EL (cell line): ENCODE measurements at places on chromosomes 13 and 19.

DNA sequence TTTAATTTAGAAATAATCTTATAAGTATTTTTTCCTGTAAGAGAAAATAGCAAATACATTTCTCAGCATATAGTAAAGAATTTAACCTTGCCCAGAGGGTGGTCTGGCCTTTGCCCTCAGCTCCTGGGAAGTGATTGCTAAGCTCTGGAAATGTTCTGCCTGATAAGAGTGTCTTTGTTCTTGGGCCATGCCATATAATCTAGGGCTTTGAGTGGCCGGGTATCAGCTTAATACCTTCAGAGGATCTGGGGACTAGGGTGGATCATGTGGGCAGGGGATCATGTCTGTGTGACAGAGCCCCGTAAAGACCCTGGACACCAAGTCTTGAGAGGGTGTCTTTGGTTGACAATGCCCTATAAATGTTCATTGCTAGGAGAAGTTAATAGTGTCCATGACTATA is 1032.4 kb upstream of the MIR17HG start:
- DNase-seq, result no peak

DNA sequence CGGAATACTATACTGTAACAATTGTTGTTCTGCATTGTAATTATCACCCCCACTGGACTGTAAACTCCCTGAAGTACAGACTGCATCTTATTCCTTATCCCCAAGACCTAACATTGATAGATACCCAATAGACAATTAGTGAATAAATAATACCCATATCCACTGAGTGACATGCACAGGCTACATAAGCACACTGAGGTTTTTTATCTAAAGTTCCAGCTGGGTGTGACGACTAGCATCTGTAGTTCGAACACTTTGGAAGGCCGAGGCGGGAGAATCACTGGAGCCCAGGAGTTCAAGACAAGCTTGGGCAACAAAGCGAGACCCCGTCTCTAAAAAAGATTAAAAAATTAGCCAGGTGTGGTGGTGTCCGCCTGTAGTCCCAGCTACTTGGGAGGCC is 2.5 kb downstream of the KPNA3 start:
- DNase-seq, result no peak

DNA sequence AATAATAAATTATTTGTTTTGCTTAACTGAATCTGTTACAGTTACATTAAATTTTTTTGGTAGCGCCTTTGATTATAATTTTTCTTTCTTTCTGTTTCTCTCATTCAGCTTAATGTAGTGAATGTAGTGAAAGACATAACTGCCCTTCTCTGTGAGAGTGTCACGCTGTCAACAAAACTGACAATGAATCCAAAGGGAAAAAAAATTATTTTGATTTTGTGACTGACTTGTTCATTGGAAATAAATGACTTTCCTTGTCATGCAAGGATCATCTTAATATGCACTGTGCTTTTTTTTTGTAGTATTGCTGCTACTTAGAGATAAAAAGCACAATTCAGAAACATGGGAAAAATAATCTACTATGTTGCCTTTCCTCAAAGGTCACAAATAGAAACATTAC is 1196.4 kb downstream of the PCDH17 start:
- no peak for DNase-seq

DNA sequence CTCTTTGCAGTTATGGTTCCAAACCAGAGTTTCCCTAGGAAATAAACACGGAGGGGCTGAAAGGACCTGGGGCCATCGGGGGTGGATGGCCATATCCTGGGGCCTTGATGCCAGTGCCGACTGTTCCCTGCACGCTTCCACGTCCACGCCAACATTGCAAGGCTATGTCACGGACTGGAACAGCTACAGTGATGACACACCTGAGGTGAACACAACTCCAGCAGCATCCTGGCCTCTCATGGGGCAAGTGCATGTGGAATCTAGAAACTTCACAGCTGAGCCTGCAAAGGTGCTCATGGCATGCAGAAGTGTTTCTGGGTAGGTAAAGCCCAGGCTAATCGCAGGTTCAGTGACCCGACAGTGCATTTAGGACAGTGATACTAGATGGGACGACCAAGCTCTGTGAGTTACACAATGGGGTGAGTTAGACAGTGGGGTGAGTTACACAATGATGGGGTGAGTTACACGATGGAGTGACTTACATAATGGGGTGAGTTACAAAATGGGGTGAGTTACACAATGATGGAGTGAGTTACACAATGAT is 52.0 kb upstream of the GAS6 start:
- DNase-seq, result no peak

GRCh38 chr19:46902402-46902766 is 41.6 kb downstream of the ARHGAP35 start:
- peak; percentile 70 for DNase-seq

DNA sequence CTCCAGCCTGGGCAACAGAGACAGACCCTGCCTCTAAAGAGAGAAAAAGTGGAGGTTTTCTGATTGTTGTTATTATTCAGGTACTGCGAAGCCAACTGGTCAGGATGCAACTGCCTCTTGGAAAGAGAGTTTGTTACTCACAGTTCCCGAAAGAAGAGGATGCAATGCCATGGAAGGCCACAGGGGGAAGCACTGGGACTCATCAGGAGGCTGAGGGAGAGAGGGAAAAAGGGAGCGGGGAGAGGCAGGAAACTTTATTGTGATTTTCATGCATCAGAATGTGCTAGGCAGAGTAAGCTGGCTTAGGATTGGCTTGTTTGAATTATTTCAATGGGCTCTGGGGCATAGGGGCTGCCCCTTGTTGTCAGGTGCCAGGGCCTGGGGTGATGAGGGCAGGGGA is 27.6 kb downstream of the MYO9B start:
- peak; percentile 60 for DNase-seq

DNA sequence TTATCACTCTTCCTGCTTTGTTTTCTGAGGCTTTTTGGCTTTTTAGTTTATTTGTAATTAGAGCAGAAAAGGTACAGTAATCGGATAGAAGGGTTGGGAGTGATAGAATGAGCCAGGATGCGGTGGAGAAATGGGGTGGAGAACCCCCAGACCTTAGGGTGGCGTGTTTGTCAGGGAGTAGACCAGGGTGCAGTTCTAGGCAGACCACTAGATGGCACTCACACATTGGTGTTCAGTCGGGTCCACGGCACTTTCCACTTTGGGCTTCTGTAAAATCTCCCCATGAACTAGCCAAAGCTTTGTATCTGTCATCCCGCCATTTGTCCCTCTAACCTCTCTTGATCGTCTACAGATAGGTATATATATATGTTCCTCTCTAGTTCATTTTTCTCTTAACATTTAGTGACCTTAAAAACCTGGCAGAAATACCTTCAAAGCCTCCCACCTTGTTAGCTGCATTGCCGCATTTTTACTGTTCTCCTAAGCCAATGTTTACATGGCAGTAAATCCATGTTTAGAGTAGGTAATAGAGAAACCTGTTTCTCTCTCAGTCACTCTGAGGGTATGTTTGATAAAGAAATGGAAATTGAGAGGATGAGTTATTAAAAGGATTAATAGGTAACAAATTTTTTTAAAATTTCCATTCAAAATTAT is 154.9 kb downstream of the TM9SF2 start:
- peak; percentile 67 for DNase-seq

GRCh38 chr19:13190781-13191540 is 40.8 kb downstream of the IER2 start:
- no peak for DNase-seq

- no peak for DNase-seq
Measured at GRCh38 chr13:74090869-74091605, 43.2 kb downstream of the KLF12 start.

DNA sequence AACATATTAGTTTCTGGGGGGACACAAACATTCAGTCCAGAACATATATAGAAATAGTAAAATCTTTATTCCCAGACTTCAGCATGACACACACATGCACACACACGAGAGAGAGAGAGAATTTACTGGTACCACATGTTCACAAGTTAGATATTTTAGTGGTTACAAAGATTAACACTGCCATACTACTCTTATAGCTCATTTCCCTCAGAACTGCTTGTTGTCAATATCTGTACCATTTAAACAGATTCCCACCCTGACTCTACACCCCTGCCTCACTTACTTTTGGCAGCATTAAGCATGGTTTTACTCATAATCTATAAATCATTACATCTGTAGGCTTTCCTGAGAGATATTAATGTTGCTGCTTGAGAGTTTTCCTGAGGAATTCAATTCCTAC is 524.7 kb upstream of the HTR2A start:
- no peak for DNase-seq

- DNase-seq, result peak; percentile 89
Measured at GRCh38 chr13:29924482-29925350, 74.3 kb upstream of the UBL3 start.

- no peak for DNase-seq
Measured at GRCh38 chr13:31827707-31828106, 88.4 kb downstream of the RXFP2 start.

DNA sequence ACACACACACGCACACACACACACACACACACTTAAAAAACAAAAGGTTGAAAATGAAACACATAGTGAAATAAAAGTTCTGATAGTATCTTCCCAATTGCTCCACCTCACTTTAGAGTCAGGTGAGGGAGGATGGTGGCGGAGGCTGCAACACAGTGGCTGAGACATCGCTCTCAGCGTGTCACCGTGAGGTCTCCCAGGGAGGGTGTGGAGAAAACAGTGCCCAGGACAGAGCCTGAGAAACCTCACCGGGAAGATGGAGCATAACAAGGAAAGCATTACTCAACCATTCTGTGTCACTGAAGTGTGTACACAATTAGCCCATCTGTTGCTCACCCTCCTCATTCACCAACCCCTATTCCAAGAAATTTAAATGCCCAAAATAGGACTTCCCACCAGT is 111.4 kb upstream of the USP29 start:
- DNase-seq, result no peak

- DNase-seq, result peak; percentile 46
Measured at GRCh38 chr13:21060338-21061028, 903 bp downstream of the LATS2 start.

DNA sequence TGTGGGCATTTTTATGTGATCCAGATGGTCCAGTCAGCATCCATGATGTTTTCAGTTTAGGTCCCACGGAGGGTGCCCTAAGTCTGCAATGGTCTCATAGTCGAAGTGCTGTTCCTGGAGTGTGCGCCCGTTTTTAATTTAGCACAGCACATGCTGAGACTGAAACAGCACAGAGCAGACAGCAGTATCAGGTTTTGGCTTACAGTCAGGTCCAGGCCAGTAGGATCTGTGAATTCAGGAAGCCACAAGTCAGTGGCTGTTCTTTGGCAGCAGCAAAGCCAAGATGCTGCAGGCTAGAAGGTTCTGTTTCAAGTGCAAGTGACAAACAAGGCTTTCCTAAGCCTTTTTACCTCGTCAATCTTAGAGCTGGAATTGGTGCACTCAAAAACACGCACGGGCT is 18.3 kb downstream of the FBXO27 start:
- DNase-seq, result no peak

GRCh38 chr13:32426191-32426989 is 1.5 kb downstream of the N4BP2L1 start:
- DNase-seq, result peak; percentile 28

- no peak for DNase-seq
Measured at GRCh38 chr19:50796634-50797428, 6.6 kb downstream of the ACP4 start.

GRCh38 chr13:94758436-94758960 is 46.2 kb upstream of the SOX21 start:
- no peak for DNase-seq

DNA sequence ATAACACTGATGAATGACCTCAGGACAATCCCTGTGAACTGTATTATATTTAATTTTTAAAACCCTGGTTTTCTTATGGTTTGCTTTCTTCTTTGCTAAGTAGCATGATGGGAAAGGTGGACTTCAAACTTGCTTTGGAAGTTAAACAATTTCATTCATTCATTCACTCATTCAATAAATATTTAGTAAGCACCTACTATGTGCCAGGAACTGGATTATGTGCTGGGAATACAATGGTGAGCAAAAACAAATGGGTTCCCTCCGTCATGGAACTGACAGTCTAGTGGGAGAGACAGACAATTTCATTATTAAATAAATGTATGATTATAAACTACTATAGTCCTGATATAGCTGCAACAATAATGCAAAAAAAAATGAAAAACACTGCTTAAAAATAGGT is 70.3 kb downstream of the USP12 start:
- no peak for DNase-seq

DNA sequence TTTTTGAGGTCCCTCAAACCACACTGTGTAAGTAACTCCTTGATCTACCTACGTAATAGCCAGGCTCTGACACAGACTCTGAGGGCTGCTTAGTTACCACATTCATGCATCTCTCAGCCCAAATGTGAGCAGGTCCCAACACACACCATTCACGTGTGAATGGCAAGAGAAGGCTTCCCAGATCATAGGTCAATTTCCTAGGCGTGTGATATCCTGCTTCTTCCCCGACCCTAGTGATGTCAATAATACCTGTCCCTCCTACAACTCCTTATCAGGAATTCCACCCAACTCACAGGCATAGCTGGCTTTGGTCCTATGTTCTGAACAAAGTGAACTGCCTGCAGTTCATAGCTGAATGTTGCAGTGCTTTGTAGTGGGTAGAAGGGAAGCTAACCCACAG is 334.5 kb downstream of the RFC3 start:
- no peak for DNase-seq

GRCh38 chr13:85659493-85659892 is 139.7 kb downstream of the SLITRK6 start:
- peak; percentile 34 for DNase-seq

DNA sequence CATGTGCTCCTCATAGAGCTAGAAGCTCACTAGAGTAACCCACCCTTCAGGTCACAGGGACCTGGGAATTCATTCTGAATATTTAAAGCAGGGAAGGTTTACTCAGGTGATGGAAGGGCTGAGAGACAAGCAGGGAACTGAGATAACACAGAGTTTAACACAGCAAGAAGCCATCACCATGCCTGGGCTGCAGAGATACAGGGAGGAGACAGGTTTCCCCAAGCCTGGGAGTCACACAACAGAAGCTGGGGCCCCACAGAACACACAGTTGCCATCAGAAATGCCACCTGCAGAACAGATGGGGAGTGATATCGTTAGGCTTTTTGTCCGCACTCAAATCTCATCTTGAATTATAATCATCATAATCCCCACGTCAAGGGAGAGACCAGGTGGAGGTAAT is 7.9 kb upstream of the CYSLTR2 start:
- DNase-seq, result no peak

- DNase-seq, result no peak
Measured at GRCh38 chr13:111948281-111948680, 118.7 kb upstream of the SOX1 start.

- DNase-seq, result no peak
Measured at GRCh38 chr13:108781312-108781711, 151.9 kb downstream of the MYO16 start.

- DNase-seq, result no peak
Measured at GRCh38 chr19:55590617-55591016, 8.7 kb downstream of the FIZ1 start.

- DNase-seq, result no peak
Measured at GRCh38 chr19:29510701-29511265, 15.0 kb upstream of the VSTM2B start.
